Kidney (tissue), 22 donors: ENCODE measurements at places on chromosomes 6 and 20. TPM values are rescaled to one million over a fixed set of nuclear protein-coding genes. Genes with fewer than 3 reads are reported as not detected.

SRSF12 gene
- total RNA-seq: 2.3 TPM

DNA sequence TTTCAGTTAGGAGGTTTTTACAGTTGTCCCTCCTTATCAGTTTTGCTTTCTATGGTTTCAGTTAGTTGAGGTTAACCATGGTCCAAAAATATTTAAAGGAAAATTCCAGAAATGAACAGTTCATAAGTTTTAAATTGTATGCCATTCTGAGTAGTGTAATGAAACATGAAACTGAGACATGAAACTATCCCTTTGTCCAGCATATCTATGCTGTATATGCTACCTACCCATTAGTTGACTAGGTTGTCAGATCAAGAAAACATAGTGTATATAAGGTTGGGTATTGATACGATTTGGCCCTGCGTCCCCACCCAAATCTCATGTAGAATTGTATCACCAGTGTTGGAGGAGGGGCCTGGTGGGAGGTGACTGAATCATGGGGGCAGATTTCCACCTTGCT, 39.1 kb downstream of the VGLL2 start:
- H3K36me3 ChIP-seq: no peaks in the 10 kb centered on the region
- no peak overlapping the region for H3K27ac ChIP-seq
- no peak overlapping the region for H3K4me3 ChIP-seq
- DNase-seq: no peak
- H3K4me1 ChIP-seq: peaks cover 3% of the 10 kb centered on the region

TENT5A gene
- total RNA-seq: 13.4 TPM

ASIP gene
- not detected for total RNA-seq

DNA sequence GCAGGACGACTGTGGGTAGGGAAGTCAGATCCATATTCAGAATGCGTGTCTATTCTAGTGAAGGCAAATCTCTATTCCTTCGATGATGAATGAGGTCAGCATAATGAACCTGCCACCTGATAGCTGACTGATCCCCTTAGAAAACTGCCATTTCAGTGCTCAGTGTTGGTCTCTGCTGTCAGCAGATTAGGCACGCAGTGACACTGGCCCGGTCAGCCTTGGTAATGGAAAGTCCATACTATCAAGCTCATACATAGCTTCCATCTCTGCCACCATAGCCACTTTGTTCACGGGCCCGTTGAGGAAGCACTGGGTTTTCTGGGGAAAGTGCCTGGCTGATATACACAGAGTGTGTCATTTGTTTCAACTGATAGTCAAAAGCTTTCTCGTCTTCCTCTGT, 54.0 kb downstream of the C6orf52 start:
- no peaks in the 10 kb centered on the region for H3K4me1 ChIP-seq
- no peaks in the 10 kb centered on the region for H3K27me3 ChIP-seq
- no peaks in the 10 kb centered on the region for H3K36me3 ChIP-seq
- no peak overlapping the region for H3K27ac ChIP-seq
- H3K4me3 ChIP-seq: no peak overlapping the region

GRCh38 chr6:390914-391558, 516 bp upstream of the IRF4 start:
- peaks cover 53% of the 10 kb centered on the region for H3K27me3 ChIP-seq
- no peak for DNase-seq
- H3K27ac ChIP-seq: no peak overlapping the region
- H3K4me3 ChIP-seq: no peak overlapping the region
